ENCODE measurements at places on chromosomes 16 and 17.
A peak's percentile ranks its signal among the peaks of the same experiment; 100 is the strongest.

DNA sequence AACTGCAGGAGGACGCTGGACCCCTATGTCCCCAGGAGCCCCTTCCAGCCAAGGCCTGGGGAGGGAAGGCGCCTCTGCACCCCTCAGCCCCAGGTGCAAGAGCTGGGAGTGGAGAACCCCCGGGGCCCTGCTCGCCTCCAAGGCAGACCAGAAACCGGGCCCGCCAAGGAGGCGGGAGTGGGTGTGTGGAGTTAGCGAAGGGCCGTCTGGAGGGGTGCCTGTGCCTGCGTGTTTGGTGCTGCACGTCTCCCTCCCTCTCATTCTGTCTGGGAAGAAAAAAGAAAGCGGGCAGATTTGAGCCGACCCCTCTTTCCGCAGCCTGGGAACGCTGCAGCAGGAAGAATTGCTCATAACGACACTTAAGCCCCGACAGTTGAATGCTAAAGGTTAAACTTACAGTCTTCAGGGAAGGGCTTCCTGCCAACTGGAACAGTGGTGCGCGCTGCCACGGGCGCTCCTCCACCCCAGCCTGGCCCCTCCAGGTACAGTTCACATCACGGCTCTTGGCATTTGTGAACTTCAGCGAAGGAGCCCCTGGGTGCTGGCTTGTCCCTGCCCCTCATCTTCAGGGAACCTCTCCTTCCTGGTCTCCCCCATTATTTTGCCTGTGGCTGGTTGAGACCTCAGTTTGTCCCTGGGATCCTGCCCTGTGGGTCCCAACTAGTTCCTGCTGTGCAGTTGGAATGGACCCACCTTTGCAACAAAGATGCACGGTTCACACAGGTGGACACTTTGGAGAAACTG lies 19.2 kb upstream of the ZFHX3 start:
- no peak for DNase-seq

DNA sequence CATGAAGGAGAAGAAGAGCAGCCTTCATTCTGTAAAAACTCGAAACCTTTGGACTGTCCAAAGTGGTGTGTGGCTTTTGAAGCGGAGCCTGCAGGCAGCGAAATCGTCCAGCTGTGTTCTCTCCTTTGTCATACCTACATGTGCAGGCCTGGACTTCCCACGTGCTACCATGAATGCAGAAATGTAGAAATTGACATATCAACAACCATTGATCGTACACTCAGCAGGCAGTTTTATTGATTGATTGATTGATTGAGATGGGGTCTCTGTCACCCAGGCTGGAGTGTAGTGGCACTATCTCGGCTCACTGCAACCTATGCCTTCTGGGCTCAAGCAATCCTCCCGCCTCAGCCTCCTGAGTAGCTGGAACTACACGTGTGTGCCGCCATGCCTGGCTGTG lies 2.6 kb upstream of the HAPSTR1 start:
- DNase-seq: no peak

- DNase-seq: no peak
Measured at GRCh38 chr16:26709175-26709574, 357.6 kb upstream of the C16orf82 start.

- DNase-seq: no peak
Measured at GRCh38 chr16:31376705-31377104, 16.4 kb upstream of the ITGAD start.

DNA sequence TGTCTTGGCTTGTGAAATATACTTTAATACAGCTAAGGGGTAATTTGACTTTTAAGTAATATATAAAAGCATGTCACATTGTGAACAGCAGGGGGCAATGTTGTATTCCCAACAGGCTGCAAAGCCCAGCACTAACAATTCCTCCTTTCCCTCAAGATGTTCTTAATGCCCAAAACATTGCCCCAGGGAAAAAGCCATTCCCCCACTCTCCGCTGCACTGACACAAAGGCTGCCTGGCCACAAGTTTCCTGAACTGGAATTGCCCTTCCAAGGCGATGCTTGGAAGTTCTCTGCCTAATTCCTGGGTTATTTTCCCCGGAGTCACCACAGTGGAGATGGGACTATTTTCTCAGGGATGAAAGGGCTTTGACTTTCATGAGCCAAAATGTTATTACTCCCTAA lies 27.2 kb downstream of the CLEC16A start:
- peak; percentile 69 for DNase-seq

GRCh38 chr17:373613-374230 lies 21.1 kb upstream of the RPH3AL start:
- DNase-seq: peak; percentile 40

Measured in mammary epithelial cell (primary cell).